ENCODE measurements at places on chromosomes 7 and 10.

- DNase-seq = peak; percentile 95
These were observed 124.0 kb downstream of the CELF2 start for GRCh38 chr10:11141571-11142091.

DNA sequence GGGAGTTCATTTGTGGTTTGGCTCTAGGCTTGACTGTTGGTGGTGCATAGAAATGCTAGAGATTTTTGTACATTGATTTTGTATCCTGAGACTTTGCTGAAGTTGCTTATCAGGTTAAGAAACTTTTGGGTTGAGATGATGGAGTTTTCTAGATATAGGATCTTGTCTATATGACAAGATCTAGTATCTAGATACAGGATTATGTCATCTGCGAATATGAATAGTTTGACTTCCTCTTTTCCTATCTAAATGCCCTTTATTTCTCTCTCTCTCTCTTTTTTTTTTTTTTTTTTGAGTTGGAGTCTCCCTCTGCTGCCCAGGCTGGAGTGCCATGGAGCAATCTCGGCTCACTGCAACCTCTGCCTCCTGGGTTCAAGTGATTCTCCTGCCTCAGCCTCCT lies 62.9 kb downstream of the MGAM2 start:
- DNase-seq = peak; percentile 52

GRCh38 chr10:27774831-27775230 lies 29.2 kb upstream of the MKX start:
- DNase-seq = no peak

- peak; percentile 43 for DNase-seq
These were observed 5.4 kb downstream of the CEP41 start for GRCh38 chr7:130435311-130435854.

DNA sequence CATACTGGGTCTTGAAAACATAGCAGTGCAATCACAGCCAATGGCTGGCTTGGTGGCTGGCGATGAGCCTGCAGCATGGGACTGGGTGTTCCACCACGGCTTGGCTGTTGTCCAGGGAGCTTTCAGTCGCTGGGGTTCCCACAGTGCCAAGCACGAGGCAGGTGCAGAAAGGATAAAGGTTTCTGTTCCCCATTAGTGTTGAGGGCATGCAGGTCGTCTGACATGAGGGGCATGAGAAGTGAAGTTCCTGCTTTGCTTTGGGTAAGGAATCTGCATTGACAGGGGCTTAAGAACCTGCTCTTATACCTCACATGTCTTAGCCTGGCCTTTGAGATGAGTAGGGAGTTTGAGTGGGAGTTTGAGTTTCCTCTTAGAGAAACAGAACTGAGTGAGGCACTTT lies 9.0 kb upstream of the CFTR start:
- no peak for DNase-seq

- DNase-seq = no peak
These were observed 857 bp downstream of the INTS15 start for GRCh38 chr7:6590645-6591110.

DNA sequence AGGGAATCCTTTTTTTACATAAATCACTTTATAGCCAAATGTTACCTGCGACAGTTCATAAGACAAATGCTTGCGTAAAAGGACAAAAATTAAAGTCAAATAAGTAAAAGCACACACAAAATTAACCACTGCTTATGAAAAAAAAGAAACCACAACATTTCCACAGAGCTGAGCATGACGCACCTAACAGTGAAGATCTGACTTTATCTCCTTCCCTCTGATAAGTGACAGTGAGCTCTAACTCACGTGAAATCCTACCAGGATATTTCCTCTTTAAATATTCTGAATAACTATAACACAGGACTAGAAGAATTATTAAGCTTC lies 225.5 kb downstream of the SFMBT2 start:
- DNase-seq = peak; percentile 64

GRCh38 chr7:106220307-106220706 lies 64.5 kb downstream of the NAMPT start:
- DNase-seq = no peak

GRCh38 chr10:121628859-121629258 lies 30.6 kb upstream of the FGFR2 start:
- DNase-seq = no peak

DNA sequence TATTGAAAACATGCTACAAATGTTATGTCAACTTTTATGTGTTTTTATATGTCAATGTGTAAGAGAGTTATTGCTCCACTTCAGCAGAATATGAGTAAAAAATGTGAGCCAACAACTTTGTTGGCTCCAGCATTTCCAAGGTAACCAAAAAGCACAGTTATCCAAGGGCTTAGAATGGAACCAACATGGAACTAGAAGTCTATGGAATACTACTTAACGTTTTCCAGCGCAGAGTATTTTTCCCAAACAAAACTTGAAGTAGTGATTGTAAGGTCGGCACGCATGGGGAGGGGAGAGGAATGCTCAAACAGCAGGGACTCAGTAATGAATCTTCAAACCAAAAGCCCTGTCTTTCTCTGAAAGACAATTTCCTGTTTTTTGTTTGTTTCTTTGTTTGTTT lies 45.0 kb upstream of the TSPAN13 start:
- DNase-seq = no peak

DNA sequence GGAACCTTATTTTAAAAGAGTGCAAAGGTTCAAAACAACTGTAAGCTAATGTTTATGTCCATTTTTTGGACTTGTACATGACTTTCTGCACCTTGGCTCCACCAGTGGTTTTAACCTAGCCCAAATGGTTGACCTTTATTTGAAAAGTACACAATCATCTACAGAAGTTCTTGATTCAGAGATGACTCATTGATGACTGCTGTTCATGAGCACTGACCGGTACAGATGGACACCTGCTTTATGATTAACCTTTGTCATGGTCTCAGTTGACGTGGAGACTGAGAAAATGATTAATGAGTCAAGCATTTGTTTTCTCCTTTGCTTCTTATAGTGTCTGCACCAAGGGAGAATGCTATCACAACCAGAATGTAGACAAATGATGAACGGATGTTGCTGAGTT lies 55.7 kb upstream of the PTER start:
- no peak for DNase-seq

- no peak for DNase-seq
These were observed 73.9 kb downstream of the SH2D4B start for GRCh38 chr10:80611481-80612185.

GRCh38 chr7:36100634-36101033 lies 52.4 kb upstream of the EEPD1 start:
- DNase-seq = no peak

DNA sequence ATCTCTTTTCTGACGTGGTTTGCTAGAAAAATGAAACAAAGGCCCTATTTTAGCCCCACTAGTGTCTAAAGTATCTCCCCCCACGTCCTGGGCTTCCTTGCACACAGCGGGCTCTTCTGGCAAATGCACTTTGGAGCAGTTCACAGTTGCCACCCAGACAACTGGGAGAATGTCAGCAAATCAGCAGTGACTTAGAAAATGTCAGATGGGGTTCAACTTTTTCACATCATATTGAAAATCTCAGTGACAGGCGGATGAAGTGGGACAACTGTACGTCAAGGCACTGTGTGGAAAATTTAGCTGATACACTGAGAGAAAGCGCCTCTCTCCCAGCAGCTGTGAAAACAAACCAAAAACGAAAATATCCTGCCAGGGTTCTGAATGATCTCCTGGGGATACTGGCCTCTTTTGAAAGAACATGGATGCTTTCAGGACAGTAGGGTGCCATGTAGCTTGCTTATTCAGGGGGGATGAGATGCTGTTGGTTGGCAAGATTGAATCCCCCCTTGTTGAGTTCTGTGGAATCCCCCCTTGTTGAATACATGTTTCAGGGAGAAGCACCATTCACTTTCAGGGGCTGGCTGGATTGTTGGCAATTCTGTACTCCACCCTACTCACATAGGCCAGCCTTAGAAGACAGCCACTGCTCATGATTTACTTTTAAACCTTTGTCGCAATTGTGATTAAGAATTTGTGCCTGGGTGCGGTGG lies 372.8 kb upstream of the CELF2 start:
- DNase-seq = no peak

DNA sequence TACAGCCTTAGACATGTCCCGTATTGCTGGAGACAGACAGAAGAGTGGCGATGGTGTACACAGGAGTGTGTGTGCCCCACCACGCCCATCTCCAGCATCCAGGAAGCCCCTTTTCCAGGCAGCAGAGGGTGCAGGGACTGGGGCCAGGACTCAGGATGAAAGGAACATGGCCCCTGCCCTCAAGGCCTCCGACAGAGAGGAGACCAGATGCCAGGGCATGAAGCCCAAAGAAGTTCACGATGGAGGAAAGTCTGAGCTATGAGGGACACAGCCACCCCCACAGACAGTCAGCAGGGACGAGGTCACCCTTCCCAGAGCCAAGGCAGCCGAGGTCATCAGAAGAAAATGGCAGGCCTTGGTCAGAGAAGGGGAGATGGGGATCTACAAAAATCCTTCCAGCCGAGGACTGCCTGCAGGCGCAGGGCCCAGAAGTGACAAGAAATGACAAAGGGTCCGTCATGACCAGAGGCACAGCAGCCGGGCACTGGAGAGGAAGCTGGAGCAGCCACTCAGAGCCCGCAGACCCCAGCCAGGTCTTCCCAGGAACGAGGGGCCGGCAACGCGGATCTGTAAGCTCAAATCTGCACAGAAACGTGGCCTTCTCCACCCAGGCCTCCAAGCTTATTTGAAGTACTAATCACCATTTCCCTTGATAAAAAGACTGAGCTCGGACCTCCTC lies 78.7 kb upstream of the PPP2R2D start:
- DNase-seq = no peak

DNA sequence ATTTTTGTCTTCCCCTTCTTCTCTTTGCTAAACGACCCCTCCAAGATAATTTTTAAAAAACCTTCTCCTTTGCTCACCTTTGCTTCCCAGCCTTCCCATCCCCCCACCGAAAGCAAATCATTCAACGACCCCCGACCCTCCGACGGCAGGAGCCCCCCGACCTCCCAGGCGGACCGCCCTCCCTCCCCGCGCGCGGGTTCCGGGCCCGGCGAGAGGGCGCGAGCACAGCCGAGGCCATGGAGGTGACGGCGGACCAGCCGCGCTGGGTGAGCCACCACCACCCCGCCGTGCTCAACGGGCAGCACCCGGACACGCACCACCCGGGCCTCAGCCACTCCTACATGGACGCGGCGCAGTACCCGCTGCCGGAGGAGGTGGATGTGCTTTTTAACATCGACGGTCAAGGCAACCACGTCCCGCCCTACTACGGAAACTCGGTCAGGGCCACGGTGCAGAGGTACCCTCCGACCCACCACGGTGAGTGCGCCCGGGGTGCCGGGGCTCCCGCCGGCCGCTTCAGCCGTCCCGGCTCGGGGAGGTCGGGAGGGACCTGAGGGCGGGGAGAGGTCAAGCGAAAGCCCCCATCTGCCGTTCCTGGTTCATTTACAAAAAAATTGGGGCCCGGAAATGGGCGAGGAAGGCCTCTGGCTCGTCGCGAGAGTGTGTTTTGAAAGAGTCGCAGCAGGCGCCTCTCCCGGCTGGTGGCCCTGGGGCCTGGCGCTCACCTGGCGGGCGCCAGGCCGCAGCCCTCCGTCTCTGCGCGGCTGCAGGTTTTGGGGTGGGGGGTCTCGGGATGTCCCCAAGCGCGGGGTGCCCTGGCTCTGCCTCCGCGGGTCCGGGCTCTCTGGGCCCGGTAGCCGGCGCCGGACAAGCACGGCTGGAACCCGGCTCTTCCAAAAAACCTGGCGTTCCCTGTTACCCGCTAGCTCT lies 1.2 kb downstream of the GATA3 start:
- DNase-seq = no peak

DNA sequence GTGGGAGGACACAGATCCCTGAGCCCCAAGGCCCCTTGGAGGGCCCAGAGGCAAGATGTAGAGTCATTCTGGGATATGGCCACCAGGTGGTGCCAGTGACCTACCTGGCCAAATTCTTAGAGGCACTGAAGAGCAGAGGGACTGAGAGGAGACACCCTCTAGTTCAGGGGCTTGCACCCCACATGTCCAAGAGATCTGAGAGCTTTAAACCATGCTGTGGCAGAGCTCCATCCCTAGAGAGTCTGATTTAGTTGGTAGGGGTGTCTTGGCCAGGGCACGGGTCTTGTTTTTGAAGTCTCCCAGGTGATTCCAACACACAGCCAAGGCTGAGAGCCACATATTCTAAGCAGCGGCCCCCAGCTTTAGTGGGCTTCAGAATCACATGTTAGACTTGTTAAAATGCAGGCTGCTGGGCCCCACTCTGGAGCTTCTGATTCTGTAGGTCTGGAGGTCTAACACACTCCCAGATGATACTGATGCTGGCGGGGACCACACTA lies 52.5 kb downstream of the PRF1 start:
- DNase-seq = peak; percentile 79

DNA sequence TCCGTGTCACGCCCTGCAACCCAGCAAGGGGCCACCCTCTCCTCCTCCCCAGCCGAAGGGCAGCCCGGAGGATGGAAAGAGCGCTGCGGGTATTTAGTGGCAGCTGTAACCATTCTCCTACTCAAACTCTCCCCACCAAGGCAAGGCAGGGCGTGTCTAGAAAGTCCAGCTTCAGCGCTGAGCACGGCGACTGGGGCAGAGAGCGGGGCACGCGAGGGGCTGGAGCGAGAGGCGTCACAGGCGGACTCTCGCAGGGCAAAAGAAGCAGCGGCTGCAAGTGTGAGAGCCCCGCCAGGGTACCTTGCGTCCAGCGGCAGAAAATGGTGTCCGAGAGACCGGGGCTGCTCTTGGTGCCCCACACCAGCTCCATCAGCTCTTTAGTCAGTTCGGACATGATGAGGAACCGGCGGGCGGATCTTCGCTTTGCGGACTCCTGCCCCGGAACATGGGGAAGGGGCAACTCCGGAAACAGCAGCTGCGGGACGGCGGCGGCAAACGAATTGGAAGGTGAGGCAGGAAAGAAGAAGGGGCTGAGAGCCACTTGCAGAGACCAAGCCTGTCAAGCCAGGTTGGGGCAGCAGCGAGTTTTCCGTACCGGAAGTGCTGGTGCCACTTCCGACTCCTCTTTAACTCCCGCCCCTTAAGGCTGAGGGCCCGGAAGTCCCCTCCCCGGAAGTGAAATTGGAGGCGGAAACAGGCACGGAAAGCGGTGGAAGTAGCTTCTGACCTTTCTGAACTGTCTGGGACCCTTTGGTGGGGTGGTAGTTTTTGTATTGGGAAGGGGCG lies at the start of gene MINDY3:
MINDY3 (minus strand) TSS at position 602 of the 786 bp plus-strand sequence; CDS start at position 394, 208 bp downstream.
- DNase-seq = peak; percentile 94

DNA sequence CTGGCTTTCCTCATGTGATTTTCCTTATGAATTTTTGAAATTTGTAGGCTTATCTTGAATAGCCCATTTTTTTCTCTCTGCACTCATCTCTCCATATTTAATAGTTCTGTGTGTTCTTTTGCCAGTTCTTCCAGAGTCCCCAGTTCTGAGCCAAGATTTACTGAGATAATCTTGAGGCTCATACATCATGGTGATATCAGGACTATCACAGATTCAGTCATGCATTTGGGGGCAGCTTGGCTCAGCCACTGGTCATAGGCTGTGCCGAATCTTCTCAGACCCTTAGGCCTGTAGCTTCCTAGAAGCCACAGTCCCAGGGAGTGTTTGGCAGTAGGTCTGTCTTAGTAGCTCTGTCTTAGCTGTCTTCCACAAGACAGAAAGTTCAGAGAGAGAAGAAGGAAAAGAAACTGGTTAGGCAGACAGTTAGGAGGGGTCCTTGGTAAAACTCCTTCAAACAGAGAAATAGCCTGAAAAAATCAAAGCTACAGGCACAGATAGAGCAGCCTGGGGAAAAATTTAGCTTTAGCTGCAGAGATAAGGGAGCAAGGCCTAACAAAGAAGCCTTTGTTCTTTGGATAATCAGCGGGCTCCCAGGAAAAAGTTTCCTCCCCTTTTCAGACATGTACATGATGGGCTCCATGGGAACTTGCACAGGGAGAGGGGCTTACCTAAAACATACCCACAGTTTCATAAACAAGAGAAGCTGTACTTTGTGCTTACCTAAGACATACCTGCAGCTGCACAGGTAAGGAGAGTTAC lies 29.1 kb downstream of the FAS start:
- no peak for DNase-seq

GRCh38 chr10:119494236-119495020 lies 48.1 kb downstream of the RGS10 start:
- DNase-seq = no peak

All from hematopoietic multipotent progenitor cell treated with erythropoietin and hydrocortisone succinate and interleukin-3 and kit ligand, for 6 days (in vitro differentiated cells).